ENCODE measurements at places on chromosomes 2 and 18.
A peak's percentile ranks its signal among the peaks of the same experiment; 100 is the strongest.

DNA sequence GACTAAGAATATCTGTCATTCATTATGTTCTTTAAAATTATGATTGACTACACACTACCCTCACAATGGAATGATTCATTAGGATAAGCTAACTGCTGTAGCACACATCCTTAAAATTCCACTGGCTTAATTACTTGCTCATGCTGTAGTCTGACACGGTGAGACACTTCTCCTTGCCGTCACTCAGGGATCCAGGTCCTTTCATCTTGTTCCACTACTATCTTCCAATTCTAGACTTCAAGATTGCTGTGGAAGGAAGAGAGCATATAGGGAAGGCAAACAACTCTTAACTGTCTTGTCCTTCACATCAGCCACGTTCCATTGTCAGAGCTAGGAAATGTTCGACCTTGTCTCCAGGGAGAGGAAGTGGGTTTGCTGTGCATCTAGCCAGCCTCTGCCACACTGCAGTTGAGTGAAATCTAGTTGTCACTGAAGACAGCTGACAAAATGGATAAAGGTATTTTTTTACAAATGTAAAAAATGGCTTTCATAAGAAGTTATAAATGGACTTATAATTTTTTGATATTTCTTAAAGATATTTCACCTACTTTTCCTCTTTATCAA lies 30.1 kb downstream of the GREB1L start:
- H3K36me3 ChIP-seq: no peaks in the 10 kb centered on the region
- H3K4me1 ChIP-seq: no peaks in the 10 kb centered on the region
- no peak overlapping the region for H3K27ac ChIP-seq
- no peak overlapping the region for H3K4me3 ChIP-seq

DNA sequence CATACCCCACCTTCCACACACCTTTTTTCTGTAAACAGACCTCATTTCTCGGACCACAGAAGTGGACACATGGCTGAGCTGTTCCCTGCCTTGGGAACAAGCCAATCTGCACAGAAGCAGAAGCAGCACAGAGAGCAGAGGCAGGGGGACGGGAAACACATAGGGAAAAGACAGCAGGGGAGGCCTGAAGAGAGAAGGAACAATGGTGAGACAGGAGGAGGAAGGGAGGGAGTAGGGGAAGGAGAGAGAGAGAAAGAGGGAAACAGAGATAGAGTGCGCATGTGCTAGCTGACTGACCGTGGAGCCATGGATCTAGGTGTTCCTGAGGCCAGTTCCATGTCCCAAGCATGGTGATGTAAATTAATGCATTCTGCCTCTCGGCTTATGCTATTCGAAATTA lies 119.7 kb downstream of the NOL10 start:
- H3K4me3 ChIP-seq: no peak overlapping the region
- no peaks in the 10 kb centered on the region for H3K4me1 ChIP-seq
- DNase-seq: no peak
- H3K27me3 ChIP-seq: no peaks in the 10 kb centered on the region
- H3K27ac ChIP-seq: no peak overlapping the region

- H3K27me3 ChIP-seq: no peaks in the 10 kb centered on the region
- no peaks in the 10 kb centered on the region for H3K4me1 ChIP-seq
- no peak overlapping the region for H3K4me3 ChIP-seq
- no peaks in the 10 kb centered on the region for H3K36me3 ChIP-seq
Measured at GRCh38 chr2:173130496-173131465, 55.1 kb downstream of the MAP3K20 start.

GRCh38 chr2:210233487-210233886 lies 8.2 kb upstream of the ACADL start:
- no peaks in the 10 kb centered on the region for H3K4me1 ChIP-seq
- H3K27ac ChIP-seq: no peak overlapping the region
- no peaks in the 10 kb centered on the region for H3K36me3 ChIP-seq
- H3K4me3 ChIP-seq: no peak overlapping the region

DNA sequence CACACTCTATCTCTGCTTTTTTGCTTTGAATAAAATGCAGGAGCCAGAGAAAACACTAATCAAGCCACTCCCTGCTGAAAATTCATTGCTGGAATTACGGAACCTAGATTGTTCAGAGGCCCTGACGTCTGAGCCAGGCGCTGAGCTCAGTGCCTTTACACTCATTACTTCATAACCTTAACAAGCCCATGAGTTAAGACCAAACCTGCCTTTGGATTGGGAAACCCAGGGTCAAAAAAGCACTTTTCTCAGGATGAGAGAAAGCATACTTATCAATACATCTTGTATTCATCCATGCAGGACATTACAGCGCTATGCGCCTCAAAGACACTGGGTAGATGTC lies 762 bp downstream of the INO80C start:
- H3K4me3 ChIP-seq: peak overlapping the region; percentile 81
- H3K27me3 ChIP-seq: no peaks in the 10 kb centered on the region
- H3K36me3 ChIP-seq: no peaks in the 10 kb centered on the region
- H3K4me1 ChIP-seq: no peaks in the 10 kb centered on the region
